NCI-H1092 (cell line): ENCODE measurements at places on chromosomes 2 and 18.

DNA sequence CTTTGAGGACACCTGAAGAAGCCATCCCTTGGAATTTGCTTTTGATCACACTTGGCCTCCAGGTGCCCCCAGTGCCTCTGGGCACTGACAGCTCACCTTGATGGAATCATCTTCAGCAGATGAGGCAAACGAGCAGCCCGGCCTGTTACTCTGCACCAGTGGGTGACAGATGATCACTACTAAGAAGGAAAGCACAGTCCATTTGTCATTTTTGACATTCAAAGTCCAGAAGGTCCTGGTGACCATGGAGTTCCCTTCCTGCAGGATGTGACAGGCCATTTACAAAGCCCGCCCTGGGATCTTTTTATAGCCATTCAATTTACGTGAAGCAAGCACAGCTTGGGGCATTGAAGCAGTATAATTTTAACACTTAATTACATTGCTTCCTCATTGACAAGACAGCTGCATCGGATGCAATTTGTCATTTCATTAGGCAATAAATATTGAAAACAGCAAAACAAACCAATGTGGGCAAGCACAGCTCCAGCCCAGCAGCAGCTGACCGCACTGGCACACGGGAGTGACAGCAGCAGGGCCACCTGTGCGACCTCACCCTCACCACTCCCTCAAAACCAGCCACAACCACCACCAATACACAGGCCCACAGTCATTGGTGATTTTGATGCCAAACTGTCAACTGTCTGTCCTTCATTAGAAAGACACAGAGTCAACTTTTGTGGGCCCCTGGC, 76.0 kb upstream of the SLC66A3 start:
- no peak for DNase-seq

- no peak for DNase-seq
Observed at GRCh38 chr2:133835821-133836619, 267.8 kb upstream of the NCKAP5 start.

- DNase-seq, result no peak
Observed at GRCh38 chr2:38444247-38444646, 67.2 kb upstream of the ATL2 start.

GRCh38 chr2:236956031-236956618, 129.6 kb upstream of the COPS8 start:
- DNase-seq, result no peak

DNA sequence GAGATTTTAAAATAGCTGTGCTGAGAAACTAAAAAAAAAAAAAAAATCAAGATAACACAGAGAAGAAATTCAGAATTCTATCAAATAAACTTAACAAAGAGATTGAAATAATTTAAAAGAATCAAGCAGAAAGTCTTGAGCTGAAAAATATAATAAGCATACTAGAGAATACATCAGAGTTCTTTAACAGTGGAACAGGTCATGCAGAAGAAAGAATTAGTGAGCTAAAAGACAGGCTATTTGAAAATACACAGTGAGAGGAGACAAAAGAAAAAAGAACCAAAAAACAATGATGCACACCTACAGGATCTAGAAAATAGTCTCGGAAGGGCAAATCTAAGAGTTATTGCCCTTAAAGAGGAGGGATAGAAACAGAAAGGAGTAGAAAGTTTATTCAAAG, 548.1 kb downstream of the ADCYAP1 start:
- no peak for DNase-seq

GRCh38 chr2:203786549-203787351, 80.3 kb downstream of the CD28 start:
- DNase-seq, result peak; percentile 25

DNA sequence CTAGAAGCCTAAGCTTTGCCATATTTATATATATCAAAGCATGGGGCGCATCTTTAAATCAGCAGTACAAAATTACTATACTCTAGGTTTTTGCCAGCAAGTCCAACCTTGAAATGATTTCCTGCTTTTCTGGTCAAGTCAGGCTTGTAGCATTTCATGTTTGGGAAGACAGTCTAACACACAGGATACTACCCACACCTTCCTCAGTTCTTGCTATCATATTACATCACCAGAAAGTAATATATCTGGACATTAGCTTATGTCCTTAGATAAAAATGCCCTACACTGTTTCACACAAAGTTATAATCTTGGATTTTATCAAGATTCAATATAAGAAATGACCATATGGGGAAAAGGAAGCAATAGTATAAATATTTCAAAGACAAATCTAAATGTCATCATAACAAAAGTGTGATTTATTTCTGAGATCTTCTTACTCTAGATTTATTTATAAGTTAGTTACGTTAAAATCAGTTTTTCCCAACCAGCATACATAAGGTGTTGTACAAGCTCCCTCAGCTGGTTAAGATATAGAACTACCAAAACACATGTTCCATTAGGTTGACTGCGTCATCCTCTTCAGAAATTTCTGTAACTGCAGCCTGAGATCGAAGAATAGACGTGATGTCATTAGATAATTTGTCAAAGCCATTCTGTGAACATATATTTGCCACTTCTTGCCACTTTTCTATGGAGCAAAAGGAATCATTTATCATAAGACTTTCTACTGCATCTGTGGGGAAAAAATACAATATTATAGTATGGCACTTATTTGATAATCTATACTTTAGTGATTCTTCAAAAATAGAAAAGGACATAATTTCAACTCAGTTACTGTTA, 56.6 kb downstream of the CLHC1 start:
- DNase-seq, result peak; percentile 7

- DNase-seq, result no peak
Observed at GRCh38 chr2:129436809-129437208, 542.7 kb upstream of the RAB6C start.

- no peak for DNase-seq
Observed at GRCh38 chr18:22348521-22349316, 69.0 kb downstream of the CTAGE1 start.

GRCh38 chr18:39062426-39062825, 1496.8 kb upstream of the CELF4 start:
- no peak for DNase-seq

DNA sequence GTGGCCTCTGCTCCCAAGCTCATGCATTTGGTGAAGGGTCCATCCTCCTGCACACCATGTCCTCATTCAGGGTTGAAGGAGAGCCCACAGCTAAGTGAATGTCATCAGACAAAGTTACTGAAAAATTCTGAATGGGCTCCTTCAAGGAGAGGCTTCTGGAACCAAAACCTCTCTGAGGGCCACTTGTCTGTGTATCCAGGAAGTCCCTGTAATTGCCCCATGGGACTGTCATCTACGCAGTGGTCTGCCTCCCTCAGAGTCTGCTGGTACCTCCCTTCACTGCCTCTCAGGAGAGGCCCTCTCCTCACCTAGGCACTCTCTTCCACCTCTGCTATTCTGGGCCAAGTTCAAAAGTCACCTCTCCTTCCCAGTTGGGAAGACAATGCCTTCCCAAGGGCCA, 68.0 kb downstream of the SLC4A5 start:
- DNase-seq, result no peak

GRCh38 chr18:41850781-41851180, 104.3 kb upstream of the PIK3C3 start:
- no peak for DNase-seq

DNA sequence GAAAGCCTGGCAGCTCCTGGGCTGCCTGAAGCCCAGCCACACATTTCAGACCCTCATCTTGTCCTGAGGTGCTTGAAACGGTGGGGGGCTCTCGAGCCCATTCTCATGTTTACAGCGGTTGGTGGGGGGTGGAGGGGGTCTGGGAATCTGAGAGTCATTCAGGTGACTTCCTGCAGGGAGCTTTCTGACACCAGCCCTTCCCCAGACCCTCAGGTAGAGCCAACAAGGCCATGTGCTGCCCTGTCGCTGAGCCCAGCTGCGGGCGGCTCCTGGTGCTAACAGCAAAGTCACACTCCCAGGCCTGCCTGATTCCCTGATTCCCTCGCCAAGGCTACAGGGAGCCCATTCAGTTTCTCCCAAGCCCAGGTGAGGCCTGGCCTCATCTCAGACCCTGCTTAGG, 324.9 kb upstream of the MEX3C start:
- no peak for DNase-seq

GRCh38 chr18:11149441-11150270, at the start of gene PIEZO2:
Gene PIEZO2 (minus strand): TSS chr18:11149569. CDS start chr18:11148588, 981 bp downstream.
- DNase-seq, result no peak

DNA sequence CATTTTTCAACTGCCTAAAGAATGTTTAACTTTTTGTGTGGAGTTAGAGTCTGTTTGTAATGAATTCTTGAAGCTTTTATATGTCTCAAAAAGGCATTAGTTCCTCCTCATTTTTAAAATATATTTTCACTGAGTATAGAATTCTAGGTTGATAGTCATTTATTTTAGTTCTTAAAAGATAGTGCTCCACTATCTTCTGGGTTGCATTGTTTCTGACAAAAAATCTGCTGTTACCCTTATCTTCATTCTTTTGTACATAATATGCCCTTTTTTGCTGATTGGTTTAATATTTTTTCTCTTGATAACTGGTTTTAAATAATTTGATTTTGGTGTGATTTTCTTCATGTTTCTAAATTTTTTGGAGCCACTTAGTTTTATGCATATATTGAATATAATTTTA, 754.7 kb upstream of the GYPC start:
- no peak for DNase-seq

DNA sequence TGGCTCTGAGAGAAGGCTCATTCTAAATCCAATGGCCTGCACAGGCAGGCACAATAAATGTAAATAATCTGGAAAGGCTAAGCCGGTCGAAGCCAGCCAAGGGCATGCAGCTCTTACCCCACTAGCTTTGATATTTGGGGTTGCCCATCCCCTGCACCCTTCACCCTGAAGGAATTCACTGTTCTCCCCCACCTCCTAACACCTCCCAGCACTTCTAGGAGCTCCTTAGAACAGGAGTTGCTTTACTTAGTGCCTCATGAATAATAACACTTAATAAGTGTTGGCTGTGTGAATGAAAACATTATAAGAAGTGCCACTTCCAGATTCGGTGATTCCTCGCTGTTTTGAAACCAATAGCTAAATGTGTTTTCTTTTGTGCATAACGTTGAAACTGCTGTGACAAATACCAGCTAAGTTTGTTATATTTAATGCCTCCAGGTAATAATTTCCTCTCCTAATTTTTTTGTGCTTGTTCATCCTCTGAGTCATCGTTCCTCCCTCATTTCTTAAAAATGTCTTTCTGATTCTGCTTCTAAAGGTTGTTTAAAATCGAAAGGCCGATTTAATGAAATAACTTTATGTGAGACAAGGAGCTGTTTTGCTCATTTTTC, 458.8 kb downstream of the METTL4 start:
- no peak for DNase-seq

- peak; percentile 8 for DNase-seq
Observed at GRCh38 chr2:157627594-157628476, 829 bp downstream of the ACVR1C start.

DNA sequence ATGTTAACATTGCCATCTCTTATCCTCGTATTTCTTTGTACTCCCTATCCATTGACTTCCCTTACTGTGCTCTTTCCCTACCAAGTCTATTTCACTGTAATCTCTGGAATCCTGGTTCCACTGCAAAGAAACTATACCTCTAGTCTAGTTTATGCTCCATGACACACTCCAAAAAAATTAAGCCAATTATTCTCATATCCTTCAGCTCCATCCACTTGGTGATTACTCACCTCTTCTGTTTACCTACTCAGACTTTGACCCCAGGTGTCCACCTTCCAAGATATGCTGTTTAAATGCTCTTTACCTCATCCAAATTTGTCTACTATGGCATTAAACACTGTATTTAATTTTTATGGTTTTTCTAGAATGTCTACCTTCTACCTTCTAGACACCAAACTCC, 137.9 kb downstream of the ATAD2B start:
- DNase-seq, result no peak

- DNase-seq, result no peak
Observed at GRCh38 chr18:54388203-54389142, 30.8 kb downstream of the C18orf54 start.

- no peak for DNase-seq
Observed at GRCh38 chr2:152012697-152013096, 86.1 kb downstream of the CACNB4 start.

GRCh38 chr18:3402982-3403451, 47.0 kb upstream of the TGIF1 start:
- no peak for DNase-seq

- DNase-seq, result no peak
Observed at GRCh38 chr2:128593879-128594650, 275.4 kb upstream of the HS6ST1 start.

- DNase-seq, result no peak
Observed at GRCh38 chr2:236619910-236620612, 50.4 kb downstream of the ACKR3 start.

DNA sequence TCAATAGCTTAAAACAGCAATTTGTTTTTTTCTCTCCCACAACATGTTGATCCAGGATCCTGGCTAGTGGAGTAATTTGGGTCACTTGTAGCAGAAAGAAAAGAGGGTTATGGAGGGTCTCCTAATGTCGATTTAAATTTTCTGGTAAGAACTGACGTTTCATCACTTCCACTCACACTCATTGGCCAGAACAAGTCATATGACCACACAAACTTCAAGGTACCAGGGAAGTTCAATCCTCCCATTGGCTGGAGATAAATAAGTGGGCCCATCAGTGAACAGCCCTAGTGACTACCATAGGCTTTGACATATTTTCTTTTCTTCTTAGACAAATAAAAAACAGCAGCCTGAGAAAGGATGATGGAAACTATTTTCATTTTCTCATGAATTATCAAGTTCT, 8.3 kb upstream of the TMEM131 start:
- DNase-seq, result no peak

DNA sequence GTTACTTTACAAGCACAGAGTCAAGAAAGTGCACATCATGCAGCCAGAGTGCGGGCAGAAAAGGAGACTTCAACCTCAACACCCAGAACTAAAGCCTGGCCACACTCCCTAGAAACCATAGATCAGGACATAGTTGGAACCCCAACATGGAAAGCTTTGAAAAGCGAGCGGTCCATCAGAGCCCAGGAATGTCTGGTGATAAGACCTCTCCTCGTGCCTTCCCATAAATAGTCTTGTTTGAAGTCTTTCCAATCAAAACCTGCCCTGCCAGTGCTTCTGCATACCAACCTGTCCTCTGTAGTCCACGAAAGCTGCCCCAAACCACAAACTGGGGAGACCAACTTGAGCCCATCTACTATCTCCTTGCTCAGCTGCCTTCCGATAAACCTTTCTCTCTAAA, 55.5 kb downstream of the NEURL3 start:
- DNase-seq, result no peak

GRCh38 chr2:100887713-100888495, 68.0 kb downstream of the NPAS2 start:
- no peak for DNase-seq

DNA sequence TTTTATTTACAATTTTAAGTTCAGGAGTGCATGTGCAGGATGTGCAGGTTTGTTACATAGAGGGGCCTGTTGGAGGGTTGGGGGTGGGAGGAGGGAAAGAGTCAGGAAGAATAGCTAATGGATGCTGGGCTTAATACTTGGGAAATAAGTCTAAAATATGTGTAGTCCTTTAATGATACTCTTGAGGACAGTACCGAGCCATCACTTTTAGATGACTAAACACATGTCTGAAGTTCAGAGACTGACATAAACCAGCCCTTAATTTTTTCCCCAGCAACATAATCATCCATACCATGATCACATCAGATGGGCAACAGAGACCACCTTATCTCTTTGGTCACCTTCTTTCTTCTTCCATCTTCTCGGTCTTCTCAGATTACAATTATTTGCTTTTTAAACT, 189.1 kb upstream of the COL3A1 start:
- DNase-seq, result no peak

GRCh38 chr2:231795525-231796327, 9.5 kb downstream of the COPS7B start:
- no peak for DNase-seq

- DNase-seq, result no peak
Observed at GRCh38 chr18:830315-830901, 18.4 kb upstream of the YES1 start.

GRCh38 chr2:148615381-148615841, 29.1 kb upstream of the EPC2 start:
- no peak for DNase-seq
